ENCODE measurements at places on chromosomes 11 and 22.

DNA sequence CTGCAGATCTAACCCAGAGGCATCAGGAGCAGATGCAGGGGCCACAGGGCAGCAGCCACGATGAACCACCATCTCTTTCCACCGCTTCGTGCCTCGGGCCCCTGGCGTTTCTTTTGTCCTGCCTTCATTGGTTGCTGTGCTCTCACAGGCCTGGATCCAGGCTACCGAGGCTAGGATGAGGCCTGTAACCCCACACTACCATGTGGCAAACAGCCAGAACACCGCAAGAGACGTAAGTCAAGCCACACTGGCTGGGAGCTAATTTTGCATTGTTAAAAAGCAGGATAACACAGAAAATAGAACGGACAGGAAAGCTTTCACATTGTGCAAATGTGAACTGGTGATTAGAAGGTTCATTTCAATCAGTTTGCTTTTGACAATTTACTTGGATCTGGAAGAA lies 15.7 kb upstream of the ARFGAP3 start:
- DNase-seq: no peak

GRCh38 chr11:111447112-111447471 lies 65.1 kb downstream of the BTG4 start:
- DNase-seq: no peak

DNA sequence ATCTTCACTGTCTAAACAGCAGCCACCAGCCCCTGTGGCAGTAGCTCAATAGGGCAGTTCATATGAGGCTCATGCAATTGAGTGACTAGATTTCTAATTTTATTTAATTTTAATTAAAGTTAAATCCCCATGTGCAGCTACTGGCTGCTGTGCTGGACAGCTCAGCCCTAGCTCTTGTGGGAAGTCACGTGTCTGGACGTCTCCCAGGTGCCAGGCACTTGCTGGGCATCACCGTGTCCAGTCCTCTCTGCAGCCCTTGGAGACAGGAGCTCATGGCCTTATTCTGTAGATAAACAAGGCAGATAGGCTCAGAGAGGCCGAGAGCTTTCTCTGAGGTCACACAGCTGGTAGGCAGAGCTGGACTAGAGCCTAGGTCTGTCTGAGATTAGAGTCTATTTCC lies 95.0 kb downstream of the ARHGAP8 start:
- DNase-seq: no peak

GRCh38 chr22:43237280-43237679 lies 50.3 kb upstream of the TTLL12 start:
- DNase-seq: no peak

GRCh38 chr11:95486466-95486865 lies 255.5 kb upstream of the SESN3 start:
- DNase-seq: no peak

GRCh38 chr11:75428281-75428724 lies 4.7 kb downstream of the KLHL35 start:
- peak; percentile 81 for DNase-seq

- no peak for DNase-seq
Measured at GRCh38 chr11:111231836-111232235, 13.7 kb upstream of the POU2AF2 start.

Measured in CD4-positive, alpha-beta T cell treated with Interleukin-10 for 1 hour (primary cell).